ENCODE measurements at places on chromosomes 1 and 21.

DNA sequence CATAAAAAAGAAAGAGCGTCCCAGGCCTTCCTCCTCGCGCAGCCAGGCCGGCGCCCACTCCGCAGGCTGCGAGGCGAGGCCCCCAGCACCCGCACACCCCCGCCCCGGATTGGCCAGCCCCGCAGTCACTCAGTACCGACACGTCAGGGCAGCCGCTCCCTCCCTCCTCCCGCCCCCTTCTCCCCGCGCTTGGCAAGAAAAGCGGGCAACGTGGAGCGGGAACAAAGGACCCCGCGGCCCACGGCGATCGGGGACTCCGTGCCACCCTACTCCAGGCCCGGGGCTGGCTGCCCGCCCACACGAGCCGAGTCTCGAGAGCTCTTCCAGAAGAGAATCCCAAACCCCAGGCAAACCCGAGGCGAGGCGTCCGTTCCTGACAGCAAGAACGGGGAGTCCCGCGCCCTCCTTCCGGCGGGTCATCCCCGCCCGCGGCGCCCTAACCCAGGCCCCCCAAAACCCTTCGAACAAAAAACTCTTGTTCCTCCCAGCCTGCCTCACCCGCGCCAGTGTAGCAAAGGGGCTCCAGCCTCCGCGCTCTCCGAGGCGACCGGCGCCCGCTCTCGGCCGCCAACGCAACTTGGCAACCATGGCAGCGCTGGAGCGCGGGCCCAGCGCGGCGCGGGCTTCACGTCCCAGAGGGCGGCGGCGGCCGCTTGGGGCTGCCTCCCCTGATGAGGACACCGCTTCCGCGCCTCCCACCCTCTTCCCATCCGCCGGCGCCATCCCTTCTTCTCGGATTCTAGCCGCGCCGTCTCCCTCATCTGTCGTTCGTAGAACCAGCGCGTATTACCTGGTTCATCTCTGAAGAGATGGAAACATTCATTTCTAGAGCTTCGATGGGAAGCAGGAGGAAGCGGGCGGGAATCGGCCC, 645 bp downstream of the IVNS1ABP start:
- DNase-seq, result peak; percentile 76

- DNase-seq, result no peak
Measured at GRCh38 chr1:30759718-30760281, 2.2 kb upstream of the LAPTM5 start.

GRCh38 chr1:36766481-36766880, 267.8 kb downstream of the GRIK3 start:
- no peak for DNase-seq

DNA sequence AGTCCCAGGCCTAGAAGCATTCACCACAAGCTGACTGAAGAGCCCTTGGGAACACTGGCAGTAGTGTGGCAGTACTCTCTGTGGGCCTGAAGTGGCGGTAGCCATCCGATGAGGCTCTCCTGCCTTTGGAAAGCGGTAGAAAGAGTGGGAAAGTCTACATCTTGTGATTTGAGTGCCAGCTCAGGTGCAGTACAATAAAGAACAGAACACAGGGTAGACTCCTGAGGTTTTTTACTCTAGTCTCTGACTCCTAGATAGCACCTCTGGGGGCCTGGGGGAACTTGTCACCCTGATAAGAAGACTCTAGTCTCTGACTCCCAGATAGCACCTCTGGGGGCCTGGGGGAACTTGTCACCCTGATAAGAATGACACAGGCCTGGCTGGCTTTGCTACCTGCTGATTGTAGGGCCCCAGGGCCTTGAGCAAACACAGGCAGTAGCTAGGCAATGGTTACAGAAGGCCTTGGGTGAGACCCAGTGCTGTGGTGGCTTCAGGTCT, 18.0 kb upstream of the IL20 start:
- no peak for DNase-seq

DNA sequence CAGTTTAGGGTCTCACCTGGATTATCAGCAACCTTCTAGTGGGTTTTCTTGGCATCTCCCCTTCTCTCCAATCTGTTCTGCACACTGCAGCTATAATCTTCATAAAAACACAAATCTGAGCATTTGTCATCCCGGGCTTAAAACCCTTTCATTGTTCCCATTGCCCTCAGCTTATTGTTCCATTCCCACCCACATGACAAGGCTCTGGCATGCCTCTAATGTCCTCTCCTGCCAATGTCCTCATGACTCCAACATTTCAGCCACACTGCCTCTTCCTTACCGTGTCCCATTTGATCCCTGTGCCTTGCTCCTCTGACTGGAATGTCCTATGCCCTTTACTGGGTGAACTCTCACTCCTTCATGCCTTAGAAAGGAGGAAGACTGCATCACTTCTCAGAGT, 7.5 kb upstream of the DPH2 start:
- no peak for DNase-seq

- no peak for DNase-seq
Measured at GRCh38 chr1:66852870-66853269, 51.8 kb upstream of the INSL5 start.

GRCh38 chr1:99682291-99682751, 36.4 kb downstream of the PALMD start:
- DNase-seq, result no peak

DNA sequence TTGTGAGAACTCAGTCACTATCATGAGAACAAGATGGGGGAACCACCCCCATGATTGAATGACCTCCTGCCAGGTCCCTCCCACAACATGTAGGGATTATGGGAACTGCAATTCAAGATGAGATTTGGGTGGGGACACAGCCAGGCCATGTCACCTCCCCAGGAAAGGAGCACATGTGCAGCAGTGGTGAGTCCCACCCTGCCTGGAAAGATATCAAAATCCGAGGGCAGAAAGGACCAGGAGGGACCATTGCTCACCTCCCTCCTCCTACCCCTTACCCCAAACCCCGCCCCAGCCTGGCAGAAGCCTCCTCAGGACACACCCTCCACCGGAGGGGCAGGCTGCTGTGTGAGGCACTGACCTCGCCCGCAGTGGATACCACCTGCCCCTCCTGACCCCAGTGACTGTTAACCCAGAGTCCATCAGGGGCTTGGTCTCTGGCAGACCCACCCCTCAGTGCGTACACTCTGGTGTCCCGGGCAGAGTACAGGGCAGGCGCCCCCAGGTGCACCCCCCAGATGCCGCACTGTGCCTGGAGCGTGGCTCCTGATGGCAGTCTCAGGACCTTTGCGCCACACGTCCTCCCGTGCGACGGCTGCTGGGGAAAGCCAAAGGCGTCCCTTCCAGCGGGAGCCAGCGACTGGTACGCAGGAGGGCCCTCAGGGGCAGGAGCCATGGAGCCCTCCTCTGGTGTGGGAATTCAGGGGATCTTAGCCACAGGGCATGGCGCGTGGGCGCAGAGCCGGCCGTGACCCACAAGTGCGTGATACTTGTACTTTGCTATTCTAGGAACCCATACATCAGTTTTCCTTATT, 20.9 kb downstream of the PDXK start:
- DNase-seq, result no peak

GRCh38 chr1:111959436-111959835, 30.0 kb downstream of the KCND3 start:
- DNase-seq, result no peak

- DNase-seq, result no peak
Measured at GRCh38 chr1:7373251-7373650, 397.8 kb upstream of the VAMP3 start.

DNA sequence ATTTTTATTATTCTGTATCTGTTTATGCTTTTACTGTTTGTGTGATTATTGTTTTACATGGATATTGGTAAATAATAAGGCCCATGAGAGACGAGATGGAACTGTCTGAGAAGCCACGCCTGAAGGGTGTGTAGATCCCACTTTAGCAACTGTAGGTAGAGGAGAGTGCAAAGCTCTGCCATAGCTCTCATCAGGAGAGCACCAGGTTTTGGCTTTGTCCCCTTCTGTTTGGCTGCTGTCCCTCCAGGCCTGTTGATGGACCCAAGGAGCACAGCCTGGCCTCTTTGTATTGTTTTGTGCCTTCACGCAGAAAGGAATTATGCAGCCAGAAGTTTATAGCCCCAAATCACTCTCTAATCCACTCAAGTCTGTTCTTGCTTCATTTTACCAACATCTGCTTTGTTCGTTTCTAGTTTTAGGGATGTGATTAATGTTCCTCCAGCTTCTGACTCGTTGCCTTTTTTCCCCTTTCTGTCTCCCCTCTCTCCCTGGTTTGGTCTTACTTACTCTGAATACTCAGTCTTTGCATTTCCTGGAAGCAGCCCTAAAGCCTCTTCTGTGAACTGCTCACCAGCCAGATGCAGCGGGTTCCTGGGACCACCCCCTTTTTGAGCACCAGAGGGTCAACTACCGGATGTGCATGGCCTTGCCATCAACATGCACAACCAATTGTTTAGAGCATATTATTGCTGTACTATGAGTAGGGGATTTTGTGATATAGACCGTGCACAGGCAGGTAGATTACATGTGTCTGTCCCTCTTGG, 127.3 kb downstream of the HHAT start:
- DNase-seq, result no peak

DNA sequence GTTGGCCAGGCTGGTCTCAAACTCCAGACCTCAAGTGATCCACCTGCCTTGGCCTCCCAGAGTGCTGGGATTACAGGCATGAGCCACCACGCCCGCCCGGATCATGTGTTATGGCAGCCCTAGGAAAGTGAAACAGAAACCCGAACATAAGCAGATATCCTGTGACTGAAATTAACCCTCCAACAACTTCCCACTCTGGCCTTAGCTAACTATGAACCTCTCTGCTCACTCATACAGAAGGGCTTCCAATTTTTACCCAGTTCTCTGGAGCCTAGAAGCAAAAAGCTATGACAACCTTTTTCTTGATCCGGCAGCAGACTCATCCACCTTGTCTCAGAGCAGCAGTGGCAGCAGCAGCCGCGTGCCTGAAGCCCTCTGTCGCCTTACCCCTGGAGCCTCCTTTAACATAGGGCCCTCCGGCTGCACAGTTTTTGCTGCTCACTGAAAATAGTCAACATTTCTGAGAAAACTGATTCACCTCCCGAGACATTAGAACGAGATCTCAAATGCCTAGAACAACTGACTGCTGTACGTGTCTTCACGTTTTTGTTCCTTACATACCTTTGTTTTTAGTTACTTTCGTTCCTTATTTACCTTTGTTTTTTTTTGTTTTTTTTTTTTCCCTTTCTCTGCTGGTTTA, 9.3 kb downstream of the CBR1 start:
- DNase-seq, result no peak

GRCh38 chr21:19245188-19245580, 841.6 kb upstream of the TMPRSS15 start:
- no peak for DNase-seq

DNA sequence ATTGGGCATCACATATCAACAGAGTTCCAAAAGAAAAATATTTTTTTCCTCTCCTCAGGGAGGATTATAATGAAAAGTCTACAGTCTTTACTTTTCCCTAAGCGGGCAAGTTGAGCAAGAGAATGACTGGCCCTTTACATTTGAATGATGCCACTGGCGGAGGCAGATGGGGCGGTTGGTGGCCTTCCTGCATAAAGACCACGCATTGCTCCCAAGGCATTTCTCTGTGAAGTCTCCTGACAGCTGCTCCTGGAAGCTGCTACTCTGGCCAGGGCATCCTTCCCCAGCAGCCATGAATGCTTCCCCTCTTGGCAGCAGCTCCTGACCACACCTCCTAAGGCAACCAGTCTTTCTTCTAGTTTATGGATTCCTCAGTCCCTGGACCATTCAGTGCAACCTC, 161.1 kb upstream of the RRP15 start:
- DNase-seq, result no peak

DNA sequence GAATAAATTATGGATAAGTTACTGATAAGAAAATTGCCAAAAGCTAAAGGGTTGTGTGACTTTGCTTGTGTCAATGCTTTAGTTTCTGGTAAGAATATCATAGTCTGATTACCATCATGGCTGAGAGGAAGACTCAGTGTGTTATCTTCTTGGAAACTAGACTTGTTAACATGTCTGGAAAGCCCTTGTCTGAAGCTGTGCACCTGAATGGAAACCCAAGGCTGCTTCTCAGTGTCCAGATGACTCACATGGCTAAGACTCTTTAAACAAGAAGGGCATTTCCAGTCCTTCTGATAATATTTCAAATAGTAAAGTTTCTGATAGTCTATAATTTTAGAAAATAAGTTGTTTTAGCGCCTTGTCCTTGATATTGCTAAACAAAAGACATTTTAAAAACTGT, 1092.7 kb downstream of the PLA2G4A start:
- DNase-seq, result no peak

- no peak for DNase-seq
Measured at GRCh38 chr1:33332881-33333280, 12.0 kb upstream of the A3GALT2 start.

DNA sequence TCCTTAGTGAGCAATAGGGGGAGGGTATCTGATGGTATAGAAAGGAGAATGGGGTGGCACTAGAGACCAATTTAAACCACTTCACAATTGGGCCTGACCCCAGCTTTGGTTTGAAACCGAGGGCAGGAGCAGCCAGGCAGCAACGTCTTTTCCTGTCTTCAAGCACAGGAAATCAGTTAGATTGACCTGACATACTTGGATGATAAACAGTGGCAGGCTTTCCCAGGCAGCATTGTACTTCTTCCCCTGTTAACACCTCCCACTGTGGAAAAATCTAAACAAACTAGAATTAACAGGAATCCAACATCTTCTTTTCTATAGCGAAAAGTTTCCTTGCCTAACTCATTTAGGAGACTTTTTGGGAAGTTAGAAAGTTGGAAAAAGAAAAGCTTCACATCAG, 40.6 kb downstream of the SELL start:
- DNase-seq, result no peak

DNA sequence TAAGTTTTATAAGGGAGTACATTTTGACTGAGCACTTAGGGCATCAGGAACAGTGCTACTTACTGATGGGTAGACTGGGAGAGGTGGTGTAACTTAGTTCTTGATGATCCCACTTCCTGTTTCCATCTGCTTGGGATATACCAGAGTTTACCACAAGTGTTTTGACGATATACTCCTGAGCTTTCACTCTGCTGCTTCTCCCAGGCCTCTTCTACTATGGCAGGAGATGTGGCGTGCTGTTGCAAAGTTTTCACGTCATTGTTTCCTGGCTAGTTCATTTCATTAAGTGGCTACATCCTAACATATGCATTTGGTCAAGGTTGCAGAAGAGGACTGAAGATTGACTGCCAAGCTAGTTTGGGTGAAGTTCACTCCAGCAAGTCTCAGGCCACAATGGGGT, 41.3 kb upstream of the LAMC2 start:
- DNase-seq, result no peak
